ENCODE measurements at places on chromosomes 2 and 18. TPM values are rescaled to one million over a fixed set of nuclear protein-coding genes. Genes with fewer than 3 reads are reported as not detected.

The PDCD1 gene
- not detected for total RNA-seq

The POTEF gene
- 0.15 TPM for total RNA-seq

The SERPINB4 gene
- not detected for total RNA-seq

The ITGA6 gene
- total RNA-seq: 22.1 TPM

The CROCC2 gene
- not detected for total RNA-seq

The HES6 gene
- total RNA-seq: 30.5 TPM

The FEV gene
- total RNA-seq: 0.16 TPM

The UGT1A10 gene
- 0.70 TPM for total RNA-seq

The L3MBTL4 gene
- 0.75 TPM for total RNA-seq

The KHK gene
- 3.7 TPM for total RNA-seq

The CABYR gene
- 4.2 TPM for total RNA-seq

The GKN2 gene
- 0.25 TPM for total RNA-seq

The MC4R gene
- 0.83 TPM for total RNA-seq

The AGXT gene
- total RNA-seq: 1.00 TPM

The NR4A2 gene
- 0.97 TPM for total RNA-seq

The MC5R gene
- 0.38 TPM for total RNA-seq

The CRYGC gene
- total RNA-seq: not detected

The ABCG5 gene
- total RNA-seq: 0.09 TPM

The TXNL4A gene
- 89.4 TPM for total RNA-seq

The CHRNA1 gene
- 0.90 TPM for total RNA-seq

The SPHKAP gene
- 0.14 TPM for total RNA-seq

The MDH1 gene
- total RNA-seq: 175 TPM
